T-cell (primary cell): ENCODE measurements at places on chromosomes 7 and 10. TPM values are rescaled to one million over a fixed set of nuclear protein-coding genes. Genes with fewer than 3 reads are reported as not detected.

TOMM7 gene
- 581 TPM for total RNA-seq

NUDT1 gene
- total RNA-seq = 12.0 TPM

SPDYE2B gene
- not detected for total RNA-seq

WDFY4 gene
- 15.5 TPM for total RNA-seq

GBX1 gene
- total RNA-seq = not detected

IL2RA gene
- total RNA-seq = 25.9 TPM

TWIST1 gene
- total RNA-seq = 0.92 TPM

RADIL gene
- not detected for total RNA-seq

SH2D4B gene
- 0.15 TPM for total RNA-seq

PLAC9 gene
- not detected for total RNA-seq

TUBAL3 gene
- total RNA-seq = not detected

SEMA3A gene
- total RNA-seq = 0.54 TPM

DNA sequence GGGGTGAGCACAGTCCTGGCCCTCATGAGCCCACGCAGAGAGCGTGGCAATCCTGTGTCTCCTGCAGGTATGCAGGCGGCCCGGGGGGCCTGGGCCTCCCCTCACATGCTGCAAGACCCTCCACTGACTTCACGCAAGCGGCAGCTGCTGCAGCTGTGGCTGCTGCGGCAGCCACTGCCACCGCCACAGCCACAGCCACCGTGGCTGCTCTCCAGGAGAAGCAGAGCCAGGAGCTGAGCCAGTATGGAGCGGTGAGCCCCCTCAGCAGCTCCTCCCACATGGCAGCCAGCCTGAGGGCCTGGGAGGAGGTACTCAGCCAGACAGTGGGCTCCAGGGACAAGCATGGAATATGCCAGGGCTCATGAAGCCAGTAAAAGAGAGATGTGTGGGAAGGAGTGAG, 8.7 kb downstream of the ZMIZ2 start:
- DNase-seq = no peak

- DNase-seq = no peak
Measured at GRCh38 chr10:79976999-79977398, 28.1 kb upstream of the SFTPD start.

DNA sequence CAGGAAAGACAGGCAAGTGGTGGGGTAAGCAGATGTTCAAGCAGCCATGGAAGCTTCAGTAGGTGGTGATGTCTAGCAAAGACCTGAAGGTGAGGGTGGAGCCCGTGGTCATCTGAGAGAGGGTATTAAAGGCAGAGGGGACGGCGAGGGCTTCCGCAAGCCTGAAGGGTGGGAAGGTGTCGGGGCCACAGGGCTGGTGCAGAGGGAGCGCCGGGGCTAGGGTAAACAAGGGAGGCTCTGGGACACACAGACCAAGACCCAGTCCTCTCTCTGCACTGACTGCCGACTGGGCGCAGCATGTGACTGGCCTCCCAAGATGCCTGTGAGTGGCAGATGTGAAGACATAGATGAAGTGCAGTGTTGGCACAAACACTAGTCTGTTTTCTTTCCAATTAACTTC, 132.4 kb downstream of the PKD1L1 start:
- DNase-seq = no peak

- no peak for DNase-seq
Measured at GRCh38 chr10:33347211-33347610, 12.7 kb upstream of the NRP1 start.

GRCh38 chr10:43027331-43027955, 49.4 kb upstream of the RET start:
- DNase-seq = no peak

DNA sequence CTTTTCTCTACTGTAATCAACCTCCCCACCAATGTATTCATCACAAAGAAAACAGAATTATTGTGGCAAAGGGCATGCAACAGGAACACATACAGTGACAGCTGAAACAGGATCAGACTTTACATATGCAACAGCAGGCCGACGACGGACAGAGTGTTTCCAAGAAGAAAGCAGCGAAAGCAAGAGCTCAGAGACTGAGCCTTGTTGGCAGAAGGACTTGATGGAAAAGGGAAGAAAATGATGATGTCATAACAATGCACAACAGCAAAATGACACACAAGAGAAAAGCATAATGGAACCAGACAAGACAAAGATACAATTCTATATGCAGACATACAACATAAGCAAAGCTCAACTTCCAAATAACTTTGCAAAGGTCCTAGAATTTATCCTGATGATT, 106.5 kb downstream of the ARHGAP12 start:
- DNase-seq = no peak

- DNase-seq = no peak
Measured at GRCh38 chr10:106655636-106656035, 508.9 kb downstream of the SORCS1 start.

DNA sequence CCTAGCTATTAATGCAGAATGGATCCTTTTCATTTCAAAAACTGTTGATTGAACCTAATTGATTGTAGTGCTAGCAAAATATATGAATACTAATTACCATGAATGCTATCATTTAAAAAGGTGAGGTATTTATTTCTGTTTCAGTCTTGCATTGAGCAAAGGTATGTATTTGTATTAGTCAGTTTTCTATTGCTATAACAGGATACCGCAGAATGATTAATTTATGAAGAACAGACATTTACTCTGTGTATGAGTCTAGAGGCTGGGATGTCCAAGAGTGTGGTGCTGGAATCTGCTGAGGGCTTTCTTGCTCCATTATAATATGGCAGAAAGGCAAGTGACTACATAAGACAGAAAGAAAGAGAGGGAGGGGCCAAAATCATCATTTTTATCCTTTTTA, 199.2 kb downstream of the KIF20B start:
- no peak for DNase-seq

DNA sequence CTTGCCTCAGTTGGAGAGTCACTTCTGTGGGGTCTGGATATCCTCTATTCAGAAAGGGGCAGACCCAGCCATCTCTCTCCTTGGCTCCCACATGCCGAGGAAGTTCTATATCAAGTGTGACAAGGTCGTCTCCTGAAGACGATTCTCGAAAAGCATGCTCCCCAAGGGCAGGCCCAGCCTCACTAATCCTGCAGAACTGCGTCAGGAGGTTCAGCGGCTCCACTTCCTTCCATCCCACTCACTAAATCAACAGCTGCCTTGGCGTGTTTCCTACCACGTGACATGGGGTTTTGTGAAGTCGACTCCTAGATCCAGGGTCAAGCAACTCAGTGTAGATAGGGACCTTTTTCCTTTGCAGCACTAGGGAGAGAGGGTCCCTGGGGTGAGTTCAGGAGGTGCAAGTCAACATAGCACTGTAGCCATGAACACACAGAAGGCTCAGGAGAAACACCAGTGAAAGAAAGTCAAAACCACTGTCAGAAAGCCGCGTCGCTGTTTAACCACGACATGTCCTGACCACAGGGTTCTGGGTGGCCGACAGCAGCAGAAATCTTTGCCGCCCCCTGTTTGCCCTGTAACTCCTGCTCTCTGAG, 156.4 kb downstream of the PRPF18 start:
- no peak for DNase-seq

- no peak for DNase-seq
Measured at GRCh38 chr7:22724861-22725260, 2.1 kb upstream of the IL6 start.

- DNase-seq = no peak
Measured at GRCh38 chr10:62815381-62816075, 638 bp downstream of the EGR2 start.

- no peak for DNase-seq
Measured at GRCh38 chr7:156579566-156579965, 61.0 kb upstream of the RNF32 start.

GRCh38 chr10:84548869-84549268, 220.5 kb downstream of the CCSER2 start:
- no peak for DNase-seq

GRCh38 chr7:48299580-48300169, 128.4 kb downstream of the ABCA13 start:
- no peak for DNase-seq

- DNase-seq = peak; percentile 59
Measured at GRCh38 chr10:80498833-80499741, 38.6 kb upstream of the SH2D4B start.

- DNase-seq = no peak
Measured at GRCh38 chr10:125679436-125679835, 3.5 kb downstream of the TEX36 start.

GRCh38 chr7:94888995-94889523, 18.3 kb upstream of the PPP1R9A start:
- no peak for DNase-seq

GRCh38 chr7:3493499-3493898, 192.4 kb downstream of the SDK1 start:
- DNase-seq = no peak

DNA sequence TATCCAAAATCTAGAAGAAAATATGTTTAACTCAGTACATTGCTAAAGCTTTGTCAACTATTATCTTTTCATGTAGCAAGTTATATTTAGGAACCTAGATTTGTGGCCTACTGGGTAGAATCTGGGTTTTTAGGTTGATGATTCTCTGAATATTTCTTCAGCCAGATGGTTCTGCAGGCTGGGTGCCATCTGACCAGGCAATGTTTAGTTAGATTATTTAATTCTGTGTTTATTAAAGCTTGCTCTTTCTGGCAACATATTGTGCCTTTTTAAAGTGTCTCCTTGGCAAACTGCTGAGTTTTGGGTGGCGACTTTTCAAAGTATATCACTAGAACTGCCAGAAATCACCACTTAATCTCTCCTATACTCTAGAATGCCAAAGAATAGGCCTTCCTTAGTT, 114.1 kb downstream of the LHFPL3 start:
- no peak for DNase-seq

DNA sequence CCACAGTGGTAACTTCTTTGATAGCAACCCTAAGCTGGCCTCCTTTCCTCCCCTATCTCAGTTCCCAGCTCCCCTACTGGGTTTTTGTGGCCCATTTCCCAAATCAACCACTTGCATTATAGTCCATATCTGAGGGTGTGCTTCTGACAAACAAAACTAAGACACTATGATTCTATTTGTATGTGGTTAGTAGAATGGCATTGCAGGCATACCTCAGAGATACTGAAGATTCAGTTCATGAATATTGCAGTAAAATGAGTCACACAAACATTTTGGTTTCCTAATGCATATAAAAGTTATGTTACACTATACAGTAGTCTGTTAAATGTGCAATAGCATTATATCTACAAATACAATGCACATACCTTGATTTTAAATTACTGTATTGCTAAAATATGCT, 15.4 kb upstream of the TMEM243 start:
- no peak for DNase-seq

GRCh38 chr10:103969436-103969835, 2.5 kb downstream of the SLK start:
- no peak for DNase-seq

- DNase-seq = no peak
Measured at GRCh38 chr7:81433206-81433605, 336.6 kb downstream of the HGF start.

DNA sequence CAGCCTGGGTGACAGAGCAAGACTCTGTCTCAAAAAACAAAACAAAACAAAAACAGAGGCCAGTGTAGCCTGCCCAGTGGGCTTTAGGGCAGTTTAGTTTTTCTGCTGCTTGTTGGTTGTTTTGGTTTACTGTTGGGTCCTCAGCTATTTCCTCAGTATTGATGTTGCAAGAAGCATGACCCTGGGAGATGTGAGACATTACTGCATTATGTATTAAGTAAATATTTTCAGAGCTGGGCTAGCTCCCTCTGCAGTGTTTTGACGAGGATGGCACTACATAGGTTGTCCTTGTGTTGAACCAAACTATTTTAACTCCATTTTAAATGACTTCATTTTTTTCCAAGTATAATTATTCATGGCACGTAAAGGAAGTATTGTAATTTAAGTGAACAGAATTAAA, 4.8 kb downstream of the AKAP9 start:
- DNase-seq = no peak

DNA sequence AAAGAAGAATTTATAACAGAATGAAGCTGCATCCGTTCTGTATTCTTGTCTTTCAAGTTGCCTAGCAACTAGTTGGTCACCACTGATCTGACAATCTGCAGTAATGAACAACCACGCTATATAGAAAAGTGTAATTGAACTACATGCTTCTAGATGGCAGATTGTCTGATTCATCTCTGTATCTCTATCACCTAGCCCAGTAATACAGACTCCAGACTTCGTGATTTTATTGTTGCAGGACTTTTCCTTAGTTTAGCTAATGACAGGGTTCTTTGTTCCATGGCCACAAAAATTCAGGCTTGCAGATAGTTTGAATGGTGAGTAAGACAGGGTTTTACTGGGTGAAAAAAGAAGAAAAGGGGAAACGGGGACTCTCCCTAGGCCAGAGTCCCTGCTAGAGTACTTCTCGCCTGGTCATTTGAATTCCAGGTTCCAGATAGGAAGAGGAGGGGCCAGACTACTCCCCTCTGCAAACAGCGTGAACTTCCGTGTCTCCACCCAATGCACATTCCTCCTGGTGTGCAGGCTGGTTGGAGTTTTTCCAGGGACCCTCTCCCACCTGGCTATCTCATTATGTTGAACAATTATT, 45.9 kb downstream of the COL1A2 start:
- no peak for DNase-seq

DNA sequence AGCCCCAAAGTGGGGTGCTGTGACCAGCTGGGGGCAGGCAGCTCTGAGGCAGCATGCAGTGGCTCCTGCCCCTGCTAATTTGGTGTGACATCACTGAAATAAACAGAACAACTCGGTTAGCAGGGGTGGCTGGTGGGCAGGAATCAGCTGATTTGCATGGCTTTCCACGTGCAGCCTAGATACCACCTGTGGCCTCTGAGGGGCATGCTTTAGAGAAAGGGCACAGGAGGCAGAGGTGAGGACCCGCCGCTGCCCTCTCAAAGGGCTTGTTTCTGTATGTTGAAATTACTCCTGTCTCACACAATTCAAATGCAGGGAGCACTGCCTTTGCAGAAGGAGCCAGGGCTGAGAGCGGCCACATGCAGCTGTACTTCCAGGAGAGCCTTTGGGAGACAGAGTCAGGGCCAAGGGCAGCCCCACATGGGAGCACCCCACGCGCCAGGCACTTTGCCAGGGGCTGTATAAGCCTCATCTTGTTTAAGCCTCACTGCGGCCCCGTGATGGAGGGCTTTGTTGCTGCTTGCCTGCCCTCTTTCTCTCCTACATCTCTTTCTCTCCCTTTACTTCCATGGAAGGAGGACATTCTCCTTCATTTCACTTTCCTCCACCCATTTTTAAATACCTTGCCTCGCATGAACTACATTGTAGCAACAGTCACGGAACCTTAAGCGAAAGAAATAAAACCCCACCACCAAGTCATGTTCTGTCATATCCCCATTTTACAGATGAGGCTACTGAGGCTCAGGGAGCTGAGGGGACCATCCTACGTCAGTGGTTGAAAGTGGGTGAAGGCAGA, 137.7 kb downstream of the ZMIZ1 start:
- no peak for DNase-seq

DNA sequence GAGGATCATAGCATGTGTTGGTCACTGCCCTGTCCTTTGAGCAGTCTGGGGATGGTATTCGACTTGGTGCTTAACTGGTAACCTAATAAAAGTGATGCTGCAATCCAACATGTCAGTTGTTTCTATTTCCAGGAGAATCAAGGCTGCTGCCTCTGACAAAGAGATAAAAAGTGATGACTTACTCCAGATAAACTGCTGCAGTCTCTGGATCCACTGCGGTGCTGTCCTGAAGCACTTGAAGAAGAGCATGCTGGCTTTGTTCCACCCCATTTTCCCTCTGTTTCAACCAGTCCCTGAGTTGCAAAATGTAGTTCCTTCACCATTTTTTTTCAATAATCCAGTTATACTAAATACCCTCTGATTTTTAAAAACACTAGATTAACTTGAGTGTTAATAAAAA, 403.5 kb upstream of the ANKRD30A start:
- no peak for DNase-seq
